Progenitor cell of endocrine pancreas (in vitro differentiated cells): ENCODE measurements at places on chromosomes 12 and 14.

GRCh38 chr12:48054955-48055821, 50.7 kb downstream of the SENP1 start:
- no peak for DNase-seq

- no peak for DNase-seq
These were observed 13.6 kb downstream of the ARHGAP5 start for GRCh38 chr14:32090686-32091085.

GRCh38 chr12:56872366-56872765, 61.8 kb downstream of the SDR9C7 start:
- no peak for DNase-seq

DNA sequence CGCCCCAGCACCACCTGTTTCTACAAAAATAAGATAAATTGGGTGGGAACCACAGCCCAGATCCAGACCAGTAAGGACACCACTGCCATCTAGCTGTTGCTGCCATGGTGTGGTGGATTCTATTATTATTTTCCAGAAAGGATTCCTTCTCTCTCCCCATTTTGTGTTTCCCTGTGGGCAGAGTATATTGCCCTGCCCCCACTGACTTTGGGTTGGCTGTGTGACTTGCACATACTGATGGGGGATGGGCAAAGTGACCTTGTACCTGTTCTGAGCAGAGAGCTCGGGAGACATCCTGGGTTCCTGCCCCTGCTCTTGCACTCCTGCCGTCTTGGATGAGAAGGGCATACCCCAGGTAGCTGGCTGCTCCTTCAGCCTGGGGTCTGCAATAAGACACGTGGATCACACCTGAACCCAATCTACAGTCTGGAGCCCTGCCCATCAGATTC, 24.3 kb downstream of the MOAP1 start:
- no peak for DNase-seq

GRCh38 chr14:68880581-68881105, 87.8 kb upstream of the ZFP36L1 start:
- no peak for DNase-seq

GRCh38 chr12:100823963-100824362, 29.4 kb downstream of the ANO4 start:
- DNase-seq = no peak

GRCh38 chr12:44377443-44378187, 498.5 kb downstream of the NELL2 start:
- DNase-seq = no peak
